ENCODE measurements at places on chromosomes 3 and 15.

GRCh38 chr3:174417573-174417972, 441.6 kb upstream of the NAALADL2 start:
- DNase-seq, result no peak

- DNase-seq, result no peak
Measured at GRCh38 chr3:156859578-156859977, 33.4 kb downstream of the LEKR1 start.

- peak; percentile 86 for DNase-seq
Measured at GRCh38 chr3:14410503-14411165, 8.2 kb downstream of the SLC6A6 start.

GRCh38 chr3:166360720-166361119, 523.5 kb upstream of the BCHE start:
- DNase-seq, result no peak

- DNase-seq, result no peak
Measured at GRCh38 chr3:68986496-68987208, 26.8 kb downstream of the EOGT start.

GRCh38 chr15:86558252-86558651, 478.6 kb downstream of the AGBL1 start:
- DNase-seq, result no peak

DNA sequence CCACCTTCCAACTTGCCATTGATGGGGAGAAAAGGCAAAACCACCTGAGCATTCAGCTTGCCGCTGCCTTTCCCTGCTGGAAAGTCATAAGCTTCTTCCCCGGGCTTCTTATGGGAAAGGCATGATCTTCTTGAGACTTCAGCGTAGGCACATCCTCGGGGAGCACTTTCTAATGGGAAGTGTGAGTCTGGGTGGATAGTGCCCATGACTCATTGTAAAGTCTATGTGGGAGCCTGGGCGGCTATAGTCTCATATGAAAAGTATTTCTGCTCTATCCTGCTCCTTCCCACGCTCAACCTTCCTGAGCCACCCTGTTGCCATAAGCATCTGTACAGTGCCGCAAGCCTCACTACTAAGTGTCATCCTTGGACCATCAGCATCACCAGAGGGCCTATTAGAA, 309.9 kb upstream of the THBS1 start:
- DNase-seq, result peak; percentile 97

GRCh38 chr15:26182441-26182840, 319.3 kb upstream of the ATP10A start:
- DNase-seq, result peak; percentile 72

- DNase-seq, result no peak
Measured at GRCh38 chr3:183094711-183095110, 4.6 kb downstream of the MCCC1 start.

DNA sequence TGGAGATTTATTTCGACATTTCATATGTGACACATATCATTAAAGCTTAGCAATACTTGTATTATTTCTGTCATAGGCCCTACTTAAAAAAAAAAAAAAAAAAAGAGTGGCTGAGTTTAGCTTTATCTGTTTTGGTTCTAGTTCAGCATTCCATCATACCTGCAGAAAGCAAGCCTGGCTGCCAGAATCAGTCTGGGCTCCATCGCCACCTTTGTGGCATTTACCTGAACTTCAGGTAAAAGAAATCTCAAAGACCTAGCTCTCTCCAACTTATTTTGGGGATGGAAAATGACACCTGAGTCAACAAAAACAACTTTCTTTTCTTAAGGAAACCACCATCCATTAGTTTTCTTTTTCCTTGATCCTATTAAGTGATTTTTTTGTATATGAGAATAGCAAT, 82.1 kb downstream of the NEK10 start:
- no peak for DNase-seq

DNA sequence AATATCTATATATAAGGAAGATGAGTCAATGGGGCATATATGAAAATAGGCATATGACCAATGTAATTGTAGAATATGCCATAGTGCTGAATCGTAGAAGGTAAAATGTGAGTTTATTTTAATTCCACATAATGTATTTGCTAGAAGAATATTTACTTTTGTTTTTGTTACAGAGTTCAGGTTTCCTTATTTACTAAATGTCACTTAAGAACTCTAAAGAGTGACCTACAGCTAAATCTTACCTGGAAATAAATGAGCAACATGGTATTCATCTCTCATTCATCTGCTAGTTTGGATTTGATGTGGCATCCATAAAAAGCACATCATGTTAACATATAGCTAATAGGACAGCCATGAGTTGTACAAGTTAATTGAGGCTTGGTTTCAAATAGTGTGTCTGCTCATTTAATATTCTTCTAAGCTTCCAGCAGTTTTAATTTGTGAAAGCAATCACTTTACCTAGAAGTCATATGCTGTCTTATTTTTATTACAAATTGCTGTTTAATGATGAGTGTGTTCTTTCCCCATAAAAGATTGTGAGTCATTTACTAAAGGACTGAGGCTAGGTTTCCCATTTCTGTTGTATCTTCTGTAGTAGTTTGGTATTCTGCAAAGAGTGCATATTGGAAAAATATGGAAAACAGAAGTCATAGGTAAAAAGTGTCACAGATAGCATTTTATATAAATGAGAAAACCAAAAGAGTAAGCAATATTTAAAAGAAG, 222.1 kb upstream of the POU1F1 start:
- no peak for DNase-seq

DNA sequence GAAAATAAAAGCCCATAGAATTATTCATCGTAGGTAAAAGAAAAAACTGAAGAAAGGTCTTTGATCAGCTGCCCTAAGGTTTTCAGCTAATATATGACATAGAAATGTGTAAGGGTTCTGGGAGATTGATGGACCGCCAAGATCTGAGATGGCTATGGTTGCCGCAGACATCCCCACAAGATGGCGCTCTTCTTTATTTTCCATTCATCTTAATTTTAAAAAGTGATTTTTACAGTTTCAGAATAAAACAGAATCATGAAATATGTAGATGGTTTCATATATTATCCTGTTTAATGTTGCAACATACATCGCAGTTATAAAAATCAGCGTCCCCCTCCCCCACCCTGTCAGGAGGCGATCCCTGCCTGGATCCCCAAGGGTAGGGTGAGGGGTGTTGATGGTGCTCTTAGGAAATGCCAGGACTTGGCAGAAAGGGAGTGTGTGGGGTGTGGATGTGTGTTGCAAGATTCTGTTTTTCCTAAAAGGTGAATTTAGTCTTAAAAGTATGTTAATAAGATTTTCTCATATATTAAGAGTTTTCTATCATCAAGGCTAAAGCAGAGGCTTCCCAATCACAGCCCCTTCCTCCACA, 68.8 kb downstream of the ANXA2 start:
- DNase-seq, result no peak

DNA sequence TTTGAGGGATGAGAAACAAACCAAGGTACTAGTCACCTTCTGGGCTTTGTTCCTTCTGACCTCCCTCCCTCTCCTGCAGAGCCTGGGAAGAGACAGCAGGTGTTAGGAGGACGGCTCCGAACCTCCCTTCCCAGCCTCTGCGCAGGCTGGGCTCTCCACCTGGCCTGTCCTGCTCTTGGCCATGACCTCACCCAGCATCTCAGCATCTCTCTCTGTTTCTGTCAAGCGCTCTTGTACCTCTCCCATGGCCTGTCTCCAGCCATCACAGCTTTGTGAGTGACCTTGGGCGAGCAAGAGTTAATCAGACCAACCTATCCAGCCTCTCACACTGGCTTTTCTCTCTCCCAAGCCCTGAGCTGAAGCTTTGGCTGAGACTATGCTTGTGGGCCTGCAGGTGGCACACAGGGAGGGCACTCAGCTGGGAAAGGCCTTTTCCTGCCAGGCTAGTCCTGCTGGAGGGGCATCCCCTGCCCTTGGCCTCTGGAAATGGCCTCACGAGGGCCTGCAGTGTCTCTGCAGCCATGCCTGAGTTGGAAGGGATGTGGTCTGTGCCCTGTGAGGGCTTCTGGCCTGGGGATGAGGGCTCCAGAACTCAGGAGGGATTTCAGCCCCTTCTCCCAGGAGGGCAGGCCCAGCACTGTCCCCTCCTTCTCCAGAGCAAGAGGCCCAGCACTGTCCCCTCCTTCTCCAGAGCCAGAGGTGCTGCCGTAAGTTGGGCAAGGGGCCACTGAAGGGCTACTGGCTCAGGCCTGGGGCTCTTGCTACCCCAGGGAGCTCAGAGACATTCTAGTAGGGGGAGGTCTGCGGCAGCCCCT, 2.1 kb downstream of the CHST13 start:
- no peak for DNase-seq

GRCh38 chr15:41969851-41970431, 2.4 kb downstream of the EHD4 start:
- no peak for DNase-seq

GRCh38 chr3:196124608-196125007, 42.7 kb upstream of the TFRC start:
- DNase-seq, result no peak

GRCh38 chr3:36212251-36212650, 168.1 kb upstream of the STAC start:
- DNase-seq, result peak; percentile 76

- no peak for DNase-seq
Measured at GRCh38 chr15:26178640-26179220, 315.6 kb upstream of the ATP10A start.

GRCh38 chr3:24674261-24674660, 179.6 kb upstream of the THRB start:
- no peak for DNase-seq

DNA sequence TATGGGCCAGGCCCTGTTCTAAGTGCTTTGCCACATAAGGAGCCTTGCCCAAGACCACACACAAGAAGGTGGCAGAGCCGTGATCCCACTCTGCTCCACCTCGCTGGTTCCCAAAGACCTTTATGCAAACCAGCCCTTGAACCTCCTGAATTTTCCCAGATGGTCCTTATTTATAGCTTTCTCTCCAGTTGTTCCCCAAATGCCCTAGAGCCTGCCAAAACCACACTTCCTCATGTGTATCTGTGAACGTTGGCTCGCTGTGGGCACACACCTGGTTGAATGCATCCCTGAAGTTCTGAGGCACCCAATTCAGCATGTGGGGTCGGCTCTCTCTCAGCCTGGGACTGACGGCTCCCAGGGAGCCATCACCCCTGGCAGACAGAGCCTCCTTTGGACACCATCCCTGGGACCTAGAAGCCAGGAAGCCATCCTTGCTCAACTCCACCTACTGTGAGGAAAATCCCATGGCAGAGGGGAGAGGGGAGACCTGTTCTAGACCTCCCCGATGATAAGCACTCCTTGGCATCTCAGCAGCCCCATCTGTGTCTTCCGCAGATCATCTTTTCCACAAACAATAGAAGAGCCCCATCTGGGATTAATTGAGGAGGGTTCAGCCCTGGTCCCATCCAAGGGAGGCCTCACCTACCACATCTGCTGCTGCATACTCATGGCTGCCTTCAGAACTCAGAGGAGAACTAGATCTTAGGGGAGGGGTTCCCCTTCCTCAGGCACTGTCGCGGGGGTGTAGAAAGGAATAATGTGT, 42.3 kb upstream of the LIMD1 start:
- peak; percentile 49 for DNase-seq

DNA sequence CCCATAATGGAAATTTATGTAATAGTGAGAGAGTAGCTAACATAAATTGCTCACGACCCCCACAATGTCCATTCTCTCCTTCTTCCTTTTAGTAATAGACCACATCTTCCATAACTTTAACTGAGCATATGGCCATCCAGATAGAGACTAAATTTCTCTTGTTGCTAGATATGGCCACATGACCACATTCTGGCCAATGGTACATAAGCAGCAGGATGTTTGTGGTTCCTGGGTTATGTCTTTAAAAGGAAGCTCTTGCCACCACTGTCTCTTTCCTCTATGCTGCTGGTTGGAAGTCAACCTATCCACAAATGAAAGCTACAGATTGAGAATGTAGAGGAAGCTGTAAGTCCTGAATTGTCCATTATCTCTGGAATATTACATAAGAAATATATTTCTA, 59.7 kb upstream of the NPHP3 start:
- no peak for DNase-seq

- DNase-seq, result no peak
Measured at GRCh38 chr3:18126772-18127171, 298.4 kb downstream of the SATB1 start.

DNA sequence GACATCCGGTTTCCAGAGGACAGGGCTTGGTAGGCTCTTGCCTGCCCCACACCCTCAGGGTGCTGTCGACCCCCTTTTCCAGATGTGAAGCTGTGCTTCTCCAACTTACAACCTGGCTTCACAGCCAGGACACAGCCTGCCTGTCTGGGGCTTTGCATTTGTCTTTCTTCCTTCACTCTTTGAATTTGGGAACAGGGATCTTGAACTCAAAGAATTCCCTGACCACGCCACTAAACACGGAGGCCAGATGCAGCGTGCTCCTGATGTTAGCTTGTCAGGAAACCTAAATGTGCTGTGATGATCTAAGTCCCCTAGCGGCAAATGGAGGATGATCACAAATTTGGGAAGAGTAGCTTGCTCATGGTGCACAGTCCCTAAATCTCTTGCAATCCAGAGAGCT, 244.8 kb upstream of the RGMA start:
- peak; percentile 3 for DNase-seq

Data from fibroblast of skin of right quadriceps (primary cell).